ENCODE measurements at places on chromosomes 1 and 21.

DNA sequence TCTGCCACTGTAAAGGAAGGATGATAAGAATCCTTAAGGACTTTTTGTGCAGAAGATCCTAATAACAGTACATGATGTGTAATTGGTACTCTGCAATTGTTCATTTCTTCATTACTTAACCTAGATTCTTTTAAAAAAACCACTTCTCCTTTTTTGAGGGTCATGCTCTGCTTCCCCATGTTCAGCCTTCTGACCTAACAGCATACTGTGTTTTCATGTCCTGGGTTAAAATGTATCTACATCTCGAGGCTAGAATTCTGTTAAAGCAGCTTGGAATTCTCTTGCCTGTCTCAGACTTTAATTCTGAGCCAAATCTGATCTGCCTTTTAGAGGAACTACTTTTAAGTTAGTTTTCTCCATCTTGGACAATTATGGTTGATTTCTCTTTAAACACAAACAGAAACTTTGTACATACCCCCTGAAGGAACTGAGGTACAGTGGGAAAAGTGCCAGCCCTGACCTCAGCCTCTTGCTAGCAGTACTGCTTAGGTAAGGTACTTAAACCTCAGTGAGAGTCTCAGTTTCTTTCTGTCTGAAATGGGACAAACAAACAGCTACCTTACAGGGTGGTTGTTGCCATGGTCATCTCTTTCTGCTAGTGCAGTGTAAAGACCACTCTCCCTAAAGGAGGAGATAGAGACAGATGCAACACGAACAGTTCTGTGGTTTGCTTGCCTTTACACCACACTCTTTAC, 103.2 kb upstream of the DYNLT5 start:
- no peak for DNase-seq

- DNase-seq, result no peak
Measured at GRCh38 chr1:168136709-168137514, at the start of gene GPR161. TSS of gene GPR161 (minus strand) at chr1:168136930. CDS start at chr1:168104850, 32,080 bp downstream.

- no peak for DNase-seq
Measured at GRCh38 chr1:8721679-8722324, 95.6 kb downstream of the RERE start.

DNA sequence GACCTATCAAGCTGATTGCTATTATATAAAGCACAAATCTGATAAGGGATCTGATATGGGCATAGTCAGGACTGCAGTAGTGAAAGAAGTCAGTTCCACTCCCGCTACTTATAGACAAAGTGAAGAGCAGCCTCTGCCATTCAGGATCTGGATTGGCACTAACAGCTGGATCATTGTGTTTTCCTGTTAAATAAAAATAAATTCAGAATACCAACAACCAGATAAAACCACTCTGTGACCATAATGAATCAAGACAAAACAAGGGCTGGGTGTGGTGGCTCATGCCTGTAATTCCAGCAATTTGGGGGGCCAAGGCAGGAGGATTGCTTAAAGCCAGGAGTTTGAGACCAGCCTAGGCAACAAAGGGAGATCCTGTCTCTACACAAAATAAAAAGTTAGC, 5.0 kb upstream of the GLRX2 start:
- DNase-seq, result no peak

- DNase-seq, result no peak
Measured at GRCh38 chr1:246750752-246751151, 26.5 kb downstream of the SCCPDH start.

- DNase-seq, result no peak
Measured at GRCh38 chr1:158002022-158002630, 8.7 kb downstream of the KIRREL1 start.

DNA sequence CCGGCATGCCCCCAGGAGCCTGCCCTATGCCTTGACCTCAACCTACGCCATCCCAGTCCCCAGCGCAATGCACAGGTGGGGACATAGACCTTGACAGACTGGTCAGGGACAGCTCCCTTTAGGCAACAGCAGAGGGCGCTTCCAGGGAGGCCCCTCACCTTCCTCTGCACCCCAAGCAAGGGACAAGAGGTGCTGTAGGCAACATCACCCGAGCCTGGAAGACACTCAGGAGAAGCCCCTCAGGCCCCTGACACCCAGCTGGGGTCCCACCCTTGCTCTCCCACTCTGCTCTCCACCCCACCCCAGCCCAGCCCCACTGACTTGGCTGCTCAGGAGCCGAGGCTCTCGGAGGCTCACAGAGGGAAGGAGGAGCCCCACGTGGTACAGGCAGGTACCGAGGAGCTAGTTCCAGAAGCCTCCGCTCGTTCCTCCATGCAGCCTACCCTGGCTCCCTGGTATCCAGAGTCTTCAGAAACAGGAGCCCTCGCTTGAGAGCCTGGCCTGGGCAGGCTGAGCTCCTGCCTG, 2.4 kb upstream of the WNT3A start:
- DNase-seq, result no peak

DNA sequence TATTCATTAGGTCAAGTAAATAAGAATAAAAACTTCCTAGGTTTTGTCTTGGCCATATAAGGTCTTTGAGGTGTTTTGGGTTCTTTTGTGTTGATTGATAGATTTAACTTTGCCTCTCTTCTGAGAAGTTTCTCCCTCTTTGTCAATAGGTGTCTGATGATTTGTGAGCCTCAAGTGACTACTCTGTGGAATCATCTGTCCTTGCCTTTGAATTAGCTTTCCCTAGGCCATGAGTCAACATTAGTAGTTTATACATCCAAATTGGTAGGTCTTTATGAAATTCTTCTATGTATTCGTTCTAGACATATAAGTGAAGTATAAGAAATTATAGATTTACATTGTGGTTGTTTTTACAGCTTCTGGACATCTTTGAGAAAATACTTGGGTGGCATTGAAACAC, 864.4 kb downstream of the USP25 start:
- DNase-seq, result no peak
